ENCODE measurements at places on chromosomes 12 and 14. TPM values are rescaled to one million over a fixed set of nuclear protein-coding genes. Genes with fewer than 3 reads are reported as not detected.

RNF212B gene
- total RNA-seq: not detected

DCN gene
- 3.6 TPM for total RNA-seq

SLC38A4 gene
- not detected for total RNA-seq

GRCh38 chr12:124764870-124765580, 98.6 kb downstream of the SCARB1 start:
- H3K4me1 ChIP-seq: no peaks in the 10 kb centered on the region
- H3K4me3 ChIP-seq: no peak overlapping the region
- H3K27me3 ChIP-seq: no peaks in the 10 kb centered on the region
- no peak overlapping the region for H3K27ac ChIP-seq

- no peak overlapping the region for H3K27ac ChIP-seq
- peaks cover 5% of the 10 kb centered on the region for H3K27me3 ChIP-seq
- H3K36me3 ChIP-seq: no peaks in the 10 kb centered on the region
Observed at GRCh38 chr14:34247605-34248004, 214.4 kb downstream of the SPTSSA start.

GRCh38 chr14:76753541-76754198, 7.6 kb upstream of the VASH1 start:
- H3K36me3 ChIP-seq: no peaks in the 10 kb centered on the region
- no peak for DNase-seq
- 0 out of 2 replicates have a peak, but pooled peaks cover 7% of the 10 kb centered on the region for H3K27me3 ChIP-seq

DNA sequence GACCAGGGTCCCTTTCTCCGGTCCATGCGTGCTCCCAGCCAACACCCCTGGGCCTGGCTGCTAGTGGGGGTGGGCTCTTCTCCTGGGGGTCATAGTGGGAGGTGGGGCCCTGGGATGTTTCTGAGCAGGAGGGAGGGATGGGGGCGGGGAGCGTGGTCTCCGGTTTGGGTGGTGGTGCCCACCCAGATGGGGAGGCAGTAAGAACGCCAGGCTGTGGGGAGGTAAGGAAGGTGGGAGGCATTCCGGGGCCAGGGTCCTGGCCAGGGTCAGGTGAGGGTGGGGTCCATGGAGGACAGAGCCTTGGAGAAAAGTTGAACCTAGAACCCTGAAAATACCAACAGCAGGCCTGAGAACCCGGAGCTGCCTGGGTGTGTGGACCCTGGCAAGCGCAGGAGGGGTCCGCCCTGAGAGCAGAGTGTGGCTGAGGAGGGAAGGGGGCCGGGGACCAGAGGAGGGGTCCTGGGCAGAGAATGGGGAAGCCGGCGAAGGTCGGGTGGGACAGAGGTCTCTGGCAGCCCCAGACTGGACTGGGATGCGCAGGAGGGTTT, 5.7 kb downstream of the CRIP2 start:
- peaks cover 30% of the 10 kb centered on the region for H3K4me1 ChIP-seq
- H3K27me3 ChIP-seq: no peaks in the 10 kb centered on the region
- H3K4me3 ChIP-seq: 0 out of 2 replicates have a peak overlapping the region, but pooled peaks have one; percentile 77
- DNase-seq: no peak
- H3K36me3 ChIP-seq: no peaks in the 10 kb centered on the region

DNA sequence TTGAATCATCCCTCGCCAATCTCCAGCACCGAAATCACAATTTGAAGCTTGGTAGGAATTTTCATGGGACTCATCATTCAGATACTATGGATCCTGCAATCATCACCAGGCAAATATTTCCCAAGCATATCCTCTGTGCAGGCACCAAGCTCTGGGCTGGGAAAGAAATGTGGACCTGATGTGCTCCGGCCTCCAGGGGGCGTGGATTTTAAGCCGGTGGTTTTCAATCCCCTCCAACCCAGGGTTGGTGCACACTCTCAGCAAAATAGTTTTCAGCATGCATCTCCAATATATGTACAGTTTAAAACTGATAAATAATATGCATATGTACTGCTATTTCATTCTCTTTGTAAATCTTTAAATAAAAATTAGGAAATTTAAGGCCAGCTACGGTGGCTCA, 98.9 kb downstream of the RBM19 start:
- H3K27ac ChIP-seq: no peak overlapping the region
- no peaks in the 10 kb centered on the region for H3K27me3 ChIP-seq
- no peaks in the 10 kb centered on the region for H3K4me1 ChIP-seq
- DNase-seq: no peak

DNA sequence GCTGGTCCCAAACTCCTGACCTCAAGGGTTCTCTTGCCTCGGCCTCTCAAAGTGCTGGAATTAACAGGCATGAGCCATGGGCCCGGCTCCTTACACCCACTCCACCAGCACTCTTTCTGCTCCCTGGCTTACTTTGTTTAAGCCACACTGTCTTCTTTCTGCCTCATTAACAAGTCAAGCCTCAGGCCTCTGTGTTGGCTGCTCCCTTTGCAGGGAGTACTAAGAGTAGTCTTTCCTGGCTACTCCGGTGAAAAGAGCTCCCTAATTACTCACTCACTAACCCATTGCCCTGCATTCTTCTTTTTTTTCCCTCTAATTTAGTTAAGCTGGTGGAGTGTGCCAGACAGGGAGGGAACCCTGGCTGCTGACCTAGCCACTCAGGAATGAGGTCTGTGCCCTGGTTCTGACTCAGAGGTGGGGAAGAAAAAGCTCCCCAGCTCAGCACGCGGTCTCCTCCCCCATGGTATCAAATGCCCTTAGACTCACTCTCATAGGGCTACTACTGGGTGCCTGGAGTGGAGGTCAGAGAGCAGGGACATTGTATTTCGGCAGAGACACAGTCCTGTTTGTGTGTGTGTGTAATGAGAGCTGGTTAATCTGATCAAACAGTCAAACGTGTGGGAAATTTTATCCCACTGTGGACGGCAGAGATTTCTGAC, 19.8 kb downstream of the GALNT6 start:
- peaks cover 16% of the 10 kb centered on the region for H3K4me1 ChIP-seq
- H3K27me3 ChIP-seq: no peaks in the 10 kb centered on the region
- no peaks in the 10 kb centered on the region for H3K36me3 ChIP-seq
- peak; percentile 71 for DNase-seq

- no peak for DNase-seq
- H3K36me3 ChIP-seq: no peaks in the 10 kb centered on the region
- H3K27ac ChIP-seq: no peak overlapping the region
- no peaks in the 10 kb centered on the region for H3K4me1 ChIP-seq
- H3K27me3 ChIP-seq: peaks cover 41% of the 10 kb centered on the region
Observed at GRCh38 chr14:97290977-97291376, 493.8 kb downstream of the VRK1 start.

DNA sequence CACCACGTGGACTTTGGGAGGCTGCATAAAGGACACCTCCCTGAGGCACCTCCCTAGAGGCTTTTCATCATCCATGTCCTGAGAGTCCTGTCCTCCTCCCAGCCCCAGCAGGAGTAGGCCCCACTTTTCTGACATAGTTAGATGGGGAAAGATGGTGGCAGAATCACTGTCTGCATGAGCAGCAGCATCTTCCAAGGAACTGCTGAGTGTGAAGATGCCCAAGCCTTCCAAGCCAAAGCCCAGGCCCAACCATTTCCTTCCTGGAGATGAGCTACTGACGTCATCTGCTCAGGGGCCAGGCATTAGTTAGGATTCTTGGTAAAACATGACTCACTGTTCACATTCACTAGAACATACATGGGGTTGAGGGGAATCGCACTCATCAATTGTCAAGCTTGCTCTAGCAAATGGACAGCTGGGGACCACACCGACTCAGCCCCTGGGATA, 37.3 kb downstream of the VDR start:
- H3K27me3 ChIP-seq: no peaks in the 10 kb centered on the region
- H3K4me3 ChIP-seq: no peak overlapping the region

All from HCT116 (cell line).